Epithelial cell of proximal tubule (primary cell): ENCODE measurements at places on chromosomes 5 and 9.
A peak's percentile ranks its signal among the peaks of the same experiment; 100 is the strongest.

GRCh38 chr9:118554987-118555386, 814.2 kb downstream of the BRINP1 start:
- DNase-seq, result no peak

GRCh38 chr9:126002476-126003350, 255.5 kb downstream of the PBX3 start:
- no peak for DNase-seq

- DNase-seq, result no peak
These were observed 190.0 kb downstream of the FANCC start for GRCh38 chr9:95127249-95128176.

GRCh38 chr5:66642538-66642937, 46.3 kb downstream of the MAST4 start:
- DNase-seq, result no peak

DNA sequence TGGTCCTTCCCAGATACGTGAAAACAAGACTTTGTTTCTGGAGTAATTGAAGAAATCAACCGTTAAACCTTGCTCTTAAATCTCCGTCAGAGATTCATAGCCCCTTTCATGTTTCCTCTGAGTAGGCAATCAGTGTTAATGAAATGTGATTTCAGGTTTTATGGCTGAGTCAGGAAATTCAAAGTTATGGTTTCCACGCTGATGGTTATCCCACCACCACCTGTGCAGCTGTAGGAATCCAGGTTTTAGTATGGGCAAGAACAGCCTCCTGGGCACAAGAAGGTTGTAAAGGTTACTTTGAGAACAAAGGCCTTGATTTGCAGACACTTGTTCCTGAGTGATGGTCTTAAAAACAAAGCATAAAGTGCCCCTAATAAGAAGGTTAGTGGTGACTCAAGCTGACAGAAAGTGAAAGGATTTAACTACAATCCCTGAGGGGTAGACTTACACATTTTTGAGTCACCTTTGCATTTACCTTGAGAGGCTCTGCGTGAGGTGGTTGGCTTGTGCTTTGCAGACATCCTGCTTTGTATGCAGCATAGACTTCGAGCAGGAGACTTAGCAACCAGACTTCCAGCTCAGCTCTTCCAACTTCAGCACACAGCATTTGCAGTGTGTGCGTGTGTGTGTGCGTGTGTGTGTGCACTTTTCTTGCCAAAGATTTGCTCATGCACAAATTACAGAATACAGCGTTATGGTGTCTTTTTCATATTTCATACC, 159.6 kb downstream of the TLE4 start:
- DNase-seq, result no peak

GRCh38 chr5:40198736-40199135, 481.0 kb upstream of the PTGER4 start:
- DNase-seq, result no peak

- no peak for DNase-seq
These were observed 70.5 kb downstream of the APBA1 start for GRCh38 chr9:69601698-69602097.

- no peak for DNase-seq
These were observed 644.9 kb downstream of the CCDC171 start for GRCh38 chr9:16197578-16198370.

DNA sequence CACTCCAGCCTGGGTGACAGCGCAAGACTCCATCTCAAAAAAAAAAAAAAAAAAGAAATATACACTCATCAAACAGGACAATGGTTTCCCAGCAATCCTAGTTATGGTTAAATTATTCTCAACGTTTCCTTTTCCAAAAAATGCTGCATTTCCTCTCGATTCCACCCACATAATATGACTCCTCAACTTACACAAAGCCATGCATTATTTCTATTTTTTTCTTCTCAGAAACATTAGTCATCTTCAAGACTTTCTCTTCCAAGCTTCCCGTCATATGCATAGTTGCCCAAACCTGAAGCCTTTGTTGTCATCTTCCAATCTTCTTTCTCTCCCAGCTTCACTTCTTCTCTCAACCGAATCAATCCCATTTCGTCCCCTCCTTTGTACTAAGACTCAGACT, 61.4 kb upstream of the RANBP6 start:
- DNase-seq, result no peak

DNA sequence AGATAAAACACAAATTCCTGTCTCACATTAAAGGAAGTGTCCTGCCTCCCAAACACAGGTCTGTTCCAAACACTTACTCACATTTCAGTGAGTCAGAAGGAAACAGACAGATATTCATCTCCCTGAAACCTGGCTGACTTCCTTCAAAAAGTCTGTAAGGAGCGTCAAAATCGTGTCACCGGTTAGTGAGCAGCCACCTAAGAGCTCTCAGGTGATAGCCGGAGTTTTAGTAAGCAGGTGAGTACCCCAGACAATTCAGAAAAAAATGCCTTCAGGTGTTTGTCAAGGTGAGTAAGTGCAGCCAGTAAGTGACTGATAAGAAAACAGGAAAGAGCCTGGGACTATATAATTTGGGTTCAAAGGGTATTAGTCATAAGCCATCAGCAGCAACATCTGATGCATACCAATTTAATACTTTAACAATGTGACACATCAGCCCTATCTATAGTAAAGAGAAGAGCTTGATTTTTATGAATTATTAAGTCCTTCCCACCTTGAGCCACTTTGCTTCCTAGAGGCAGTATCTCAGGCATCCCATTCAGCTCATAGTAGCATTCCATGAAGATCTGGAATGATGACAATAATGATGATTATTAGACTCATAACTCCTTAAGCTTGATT, 1.3 kb upstream of the ITGA2 start:
- DNase-seq, result no peak

DNA sequence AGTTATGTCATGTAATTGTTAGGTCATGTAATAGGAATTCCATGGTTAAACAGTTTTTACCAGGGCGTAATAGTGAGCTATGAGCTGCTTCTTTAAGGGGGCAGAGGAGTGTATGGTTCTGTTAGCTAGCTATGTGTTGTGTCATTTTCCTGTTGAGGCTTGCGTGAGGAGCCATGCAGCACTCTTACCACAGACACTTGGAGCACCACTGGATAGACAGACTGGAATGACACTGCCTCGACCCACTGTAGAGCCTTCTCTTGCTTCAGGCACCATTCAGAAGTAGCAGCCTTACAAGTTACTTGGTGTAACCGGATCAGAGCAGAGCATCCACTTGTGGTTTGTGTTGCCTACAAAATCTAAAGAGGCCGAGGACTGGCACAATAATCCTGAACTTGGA, 28.3 kb upstream of the STOM start:
- DNase-seq, result no peak

GRCh38 chr5:174172152-174172551, 126.6 kb downstream of the NSG2 start:
- no peak for DNase-seq

DNA sequence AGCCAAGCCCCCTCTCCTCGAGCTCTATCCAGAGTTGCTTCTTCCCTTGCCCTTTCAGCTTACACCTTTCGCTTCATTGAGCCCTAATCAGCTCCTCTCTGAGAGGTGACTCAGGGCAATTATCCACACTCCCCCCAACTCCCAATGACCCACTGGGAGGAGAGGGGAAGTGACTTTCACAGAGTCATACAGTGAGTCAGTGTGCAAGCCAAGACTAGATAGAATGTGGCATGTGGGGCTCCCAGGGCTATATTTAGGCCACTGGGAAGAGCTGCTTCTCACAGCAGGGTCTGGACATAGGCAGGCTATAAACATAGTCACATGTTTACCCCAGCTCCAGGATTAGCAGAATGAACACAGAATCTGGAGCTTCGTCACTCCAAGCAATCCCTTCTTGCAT, 57.4 kb downstream of the NRG2 start:
- peak; percentile 56 for DNase-seq

- DNase-seq, result no peak
These were observed 16.7 kb downstream of the PCDH12 start for GRCh38 chr5:141941307-141941706.

DNA sequence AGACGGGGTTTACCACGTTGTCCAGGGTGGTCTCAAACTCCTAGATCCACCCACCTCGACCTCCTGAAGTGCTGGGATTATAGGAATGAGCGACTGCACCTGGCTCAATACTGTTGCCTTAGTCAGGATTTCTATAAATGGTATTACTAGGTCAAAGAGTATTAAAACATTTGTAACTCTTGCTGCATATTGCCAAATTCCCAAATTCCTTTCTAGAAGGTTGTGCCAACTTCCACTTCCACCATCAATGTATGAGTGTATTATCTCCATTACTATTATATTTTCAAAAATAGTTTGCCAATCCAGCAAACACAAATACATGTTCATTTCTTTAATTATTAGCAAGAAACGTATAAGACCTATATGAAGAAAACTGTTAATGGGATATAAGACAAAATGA, 10.6 kb downstream of the PTGR1 start:
- no peak for DNase-seq

DNA sequence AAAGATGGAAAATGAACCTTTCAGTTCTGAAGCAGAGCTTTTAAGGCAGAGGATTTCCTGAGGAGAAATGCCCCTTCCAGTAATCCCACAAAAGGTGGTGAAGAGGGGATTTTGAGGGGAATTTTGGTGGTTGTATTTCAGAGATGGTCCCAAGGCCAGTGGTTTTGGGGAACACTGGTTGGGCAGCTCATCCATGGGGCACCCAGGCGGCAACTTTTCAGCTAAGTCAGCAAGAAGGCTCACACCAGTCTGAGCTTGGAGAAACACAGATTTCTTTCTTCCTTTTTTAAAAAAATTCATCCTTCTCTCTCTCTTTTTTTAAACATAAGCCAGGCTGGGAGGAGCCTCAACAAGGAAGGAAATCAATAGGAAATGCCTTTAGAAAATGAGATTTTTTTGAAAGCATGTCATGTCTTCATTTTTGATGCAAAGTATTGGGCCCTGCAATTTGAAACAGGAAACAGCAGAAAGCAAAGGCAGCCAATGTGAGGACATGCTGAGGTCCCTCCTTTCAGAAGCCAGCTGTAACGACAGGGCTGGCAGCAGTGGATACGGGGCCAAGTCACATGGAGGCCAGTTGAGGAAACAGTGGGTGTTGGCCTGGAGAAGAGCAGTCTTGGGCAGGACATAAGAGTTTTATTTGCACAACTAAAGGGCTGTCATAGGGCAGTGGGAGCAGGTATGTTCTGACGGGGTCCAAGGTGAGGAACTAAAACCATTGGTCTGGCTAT, 155.3 kb upstream of the KLF4 start:
- no peak for DNase-seq

GRCh38 chr5:142827934-142828576, 57.9 kb downstream of the ARHGAP26 start:
- DNase-seq, result no peak

DNA sequence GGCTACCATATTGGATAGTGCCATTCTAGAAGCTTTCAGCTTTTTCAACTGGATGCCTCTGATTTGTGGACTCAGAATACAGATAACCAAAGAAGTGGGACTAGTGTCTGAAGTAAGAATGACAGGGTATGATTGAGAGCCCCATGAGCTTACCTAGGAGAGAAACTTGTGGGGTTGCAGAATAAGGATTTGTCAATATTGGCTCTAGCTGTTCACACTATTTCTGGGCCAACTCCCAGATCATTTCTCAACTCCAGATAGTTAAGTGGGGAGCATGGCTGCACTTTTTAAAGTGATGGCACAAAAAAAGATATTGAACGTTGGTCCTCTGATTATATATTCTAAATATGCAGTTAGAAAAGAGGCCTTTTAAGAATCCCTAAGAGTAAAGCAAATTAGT, 252.1 kb downstream of the DOCK8 start:
- no peak for DNase-seq

DNA sequence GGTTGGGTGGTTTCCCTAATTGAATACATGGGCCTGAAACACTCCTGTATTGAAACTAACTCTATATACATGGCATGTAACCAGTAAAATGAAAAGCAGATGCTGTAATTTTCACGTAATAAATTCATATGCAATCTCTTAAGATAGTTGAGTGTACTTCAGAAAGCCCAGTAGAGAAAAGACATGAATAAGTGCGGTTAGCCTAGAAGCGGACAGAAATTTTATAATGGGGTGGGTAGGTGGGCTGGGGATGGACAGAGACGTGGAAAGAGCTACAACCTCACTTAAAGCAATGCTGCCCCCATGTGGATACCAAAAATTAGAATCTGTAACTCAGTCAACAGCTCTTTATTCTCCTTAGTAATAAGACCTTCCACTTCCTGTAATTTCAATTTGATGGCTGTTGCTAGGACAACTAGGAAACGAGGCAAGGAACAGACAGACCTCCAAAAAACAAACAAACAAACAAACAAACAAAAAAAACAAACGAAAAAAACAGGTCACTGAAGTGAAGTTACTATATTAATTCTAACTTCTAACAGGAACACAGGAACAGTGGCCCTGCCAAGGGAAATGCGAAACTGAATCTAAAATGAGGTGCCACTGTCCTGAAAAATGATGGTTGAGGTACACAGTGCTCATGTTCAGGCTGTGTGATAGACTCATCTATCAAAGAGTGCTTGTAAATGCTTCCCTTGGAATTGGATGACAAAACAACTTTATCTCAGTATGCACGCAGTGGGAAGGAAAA, 103.4 kb upstream of the GNA14 start:
- peak; percentile 12 for DNase-seq

DNA sequence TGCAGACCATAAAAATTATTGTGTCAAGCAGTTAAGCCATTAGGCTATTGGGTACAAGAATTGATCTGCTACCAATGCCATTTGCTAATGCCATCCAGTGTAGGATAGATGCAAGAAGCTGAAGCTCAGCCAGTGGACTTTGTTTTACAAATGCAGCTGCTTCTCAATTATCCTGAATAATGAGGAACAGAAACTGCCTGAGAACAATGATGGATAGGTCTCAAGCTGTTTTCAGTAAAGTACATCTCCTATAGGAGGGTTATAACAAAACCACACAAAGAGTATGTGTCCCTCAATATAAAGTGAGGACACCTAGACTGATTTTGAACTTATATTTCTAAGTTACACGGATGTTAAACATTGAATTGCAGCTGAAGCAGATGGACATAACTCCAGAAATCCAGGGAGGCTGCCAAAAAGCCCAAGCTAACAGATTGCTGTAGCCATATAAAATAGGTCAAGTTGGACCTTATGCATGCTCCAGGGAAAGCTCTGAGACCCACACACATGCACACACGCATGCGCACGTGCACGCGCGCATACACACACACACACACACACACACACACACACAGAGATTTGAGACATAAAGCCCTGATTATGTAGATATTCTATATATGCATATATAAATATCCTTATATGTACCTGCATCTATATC, 482.7 kb upstream of the CD180 start:
- DNase-seq, result no peak

GRCh38 chr5:112201141-112201540, 217.9 kb downstream of the EPB41L4A start:
- no peak for DNase-seq

DNA sequence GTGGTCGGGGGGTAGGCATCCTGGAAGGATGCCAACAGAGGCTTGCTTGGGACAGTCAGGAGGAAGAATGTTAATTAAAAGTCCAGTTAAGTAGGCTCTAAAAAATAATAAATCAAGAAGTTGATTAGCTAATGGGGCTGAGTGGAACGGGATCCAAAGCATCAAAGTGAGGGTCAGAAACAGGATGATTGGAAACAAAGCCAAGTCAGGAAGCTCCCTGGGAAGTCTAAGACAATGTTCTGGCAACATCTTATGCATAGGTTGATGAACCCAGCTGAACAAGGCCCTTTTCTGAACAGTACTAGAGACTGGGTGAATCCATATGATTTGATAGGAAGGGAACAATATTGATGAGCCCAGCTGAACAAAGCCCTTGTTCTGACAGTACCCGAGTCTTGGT, 50.2 kb upstream of the STARD4 start:
- DNase-seq, result no peak
